ENCODE measurements at places on chromosomes 3 and 15. TPM values are rescaled to one million over a fixed set of nuclear protein-coding genes. Genes with fewer than 3 reads are reported as not detected.

DNA sequence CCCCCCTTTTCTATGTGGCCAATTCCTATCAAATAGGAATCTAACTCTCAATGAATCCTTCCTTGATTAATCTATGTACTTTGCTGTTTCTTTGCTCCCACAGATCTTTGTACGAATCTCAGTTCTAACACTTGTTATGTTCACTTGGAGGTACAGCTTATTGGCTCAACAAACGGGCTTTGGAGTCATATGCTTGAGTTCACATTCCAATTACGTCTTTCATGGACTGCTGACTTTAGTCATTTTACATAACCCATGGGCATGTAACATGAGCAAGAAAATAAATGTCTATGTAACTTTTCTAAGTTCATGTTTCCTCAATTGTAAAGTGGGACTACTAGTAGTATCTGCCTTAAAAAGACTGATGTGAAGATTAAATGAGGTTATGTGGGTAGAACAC, 123.2 kb upstream of the TBC1D5 start:
- no peak for DNase-seq

- no peak for DNase-seq
Observed at GRCh38 chr3:121989943-121990342, 32.1 kb downstream of the ILDR1 start.

DNA sequence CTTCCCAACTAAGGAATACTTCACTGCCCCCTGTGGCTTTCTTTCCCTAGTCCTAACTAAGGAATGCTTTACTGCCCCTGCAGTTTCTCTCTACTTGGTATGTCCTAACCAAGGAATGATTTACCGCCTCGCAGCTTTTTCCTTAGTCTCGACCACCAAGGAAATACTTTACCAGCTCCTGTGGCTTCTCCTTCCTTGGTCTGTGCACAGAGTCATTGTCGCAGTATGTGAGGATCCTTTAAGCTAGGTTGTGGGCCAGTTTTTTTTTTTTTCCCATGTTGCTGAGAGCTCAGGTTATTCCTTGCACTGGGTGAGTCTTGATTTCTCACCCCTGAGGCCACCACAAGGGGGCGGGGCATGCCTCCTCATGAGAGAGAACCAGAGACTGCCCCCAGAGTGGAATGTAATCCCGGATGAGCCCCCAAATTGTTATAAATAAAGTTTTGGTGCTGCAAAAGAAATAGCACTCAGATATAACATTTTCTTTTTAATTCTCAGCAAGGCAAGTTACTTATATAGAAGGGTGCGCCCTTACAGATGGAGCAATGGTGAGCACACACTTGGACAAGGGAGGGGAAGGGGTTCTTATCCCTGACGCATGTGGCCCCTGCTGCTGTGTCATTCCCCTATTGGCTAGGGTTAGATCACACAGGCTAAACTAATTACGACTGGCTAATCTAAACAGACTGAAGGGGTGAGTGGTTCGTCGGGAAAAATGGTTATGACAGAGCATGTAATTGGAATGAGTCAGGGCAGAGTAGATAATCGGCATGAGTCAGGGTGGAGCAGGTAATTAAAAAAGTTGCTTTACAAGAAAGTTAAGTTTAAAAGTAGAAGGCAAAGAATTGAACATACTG, 27.0 kb downstream of the NDUFB4 start:
- peak; percentile 69 for DNase-seq

GRCh38 chr3:186966406-186966805, 36.1 kb downstream of the ST6GAL1 start:
- no peak for DNase-seq

DNA sequence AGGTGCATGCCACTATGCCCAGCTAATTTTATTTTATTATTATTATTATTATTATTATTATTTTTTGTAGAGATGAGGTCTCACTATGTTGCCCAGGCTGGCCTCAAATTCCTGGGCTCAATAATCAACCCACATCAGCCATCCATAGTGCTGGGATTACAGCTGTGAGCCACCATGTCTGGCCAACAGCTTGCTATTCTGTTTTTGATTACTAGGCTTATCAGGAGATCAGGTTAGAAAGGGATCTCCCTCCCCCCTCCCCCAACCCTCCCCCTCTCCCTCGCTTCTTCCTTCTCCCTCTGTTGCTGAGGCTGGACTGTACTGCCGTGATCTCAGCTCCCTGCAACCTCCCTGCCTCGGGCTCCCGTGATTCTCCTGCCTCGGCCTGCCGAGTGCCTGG, 8.6 kb downstream of the CLN6 start:
- DNase-seq, result no peak

GRCh38 chr3:58492494-58492905, 604 bp downstream of the KCTD6 start:
- DNase-seq, result no peak

DNA sequence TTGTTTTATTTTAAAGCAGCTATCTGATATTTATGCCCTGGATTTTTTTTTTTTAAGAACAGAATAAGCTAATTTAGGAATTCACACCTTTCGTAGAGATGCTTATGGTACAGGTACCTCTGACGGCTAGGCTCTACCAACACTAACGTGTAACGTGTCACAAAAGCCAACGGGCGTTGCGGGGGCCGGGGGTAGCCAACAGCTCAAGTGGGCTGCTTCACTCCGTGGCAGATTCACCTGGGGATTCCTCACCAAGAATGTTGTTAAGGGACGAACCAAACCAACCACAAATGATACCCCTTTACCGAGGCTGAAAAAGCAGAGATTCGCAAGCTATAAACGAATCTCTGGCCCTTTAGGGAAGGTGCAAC, 1.0 kb downstream of the TMCC1 start:
- DNase-seq, result no peak

DNA sequence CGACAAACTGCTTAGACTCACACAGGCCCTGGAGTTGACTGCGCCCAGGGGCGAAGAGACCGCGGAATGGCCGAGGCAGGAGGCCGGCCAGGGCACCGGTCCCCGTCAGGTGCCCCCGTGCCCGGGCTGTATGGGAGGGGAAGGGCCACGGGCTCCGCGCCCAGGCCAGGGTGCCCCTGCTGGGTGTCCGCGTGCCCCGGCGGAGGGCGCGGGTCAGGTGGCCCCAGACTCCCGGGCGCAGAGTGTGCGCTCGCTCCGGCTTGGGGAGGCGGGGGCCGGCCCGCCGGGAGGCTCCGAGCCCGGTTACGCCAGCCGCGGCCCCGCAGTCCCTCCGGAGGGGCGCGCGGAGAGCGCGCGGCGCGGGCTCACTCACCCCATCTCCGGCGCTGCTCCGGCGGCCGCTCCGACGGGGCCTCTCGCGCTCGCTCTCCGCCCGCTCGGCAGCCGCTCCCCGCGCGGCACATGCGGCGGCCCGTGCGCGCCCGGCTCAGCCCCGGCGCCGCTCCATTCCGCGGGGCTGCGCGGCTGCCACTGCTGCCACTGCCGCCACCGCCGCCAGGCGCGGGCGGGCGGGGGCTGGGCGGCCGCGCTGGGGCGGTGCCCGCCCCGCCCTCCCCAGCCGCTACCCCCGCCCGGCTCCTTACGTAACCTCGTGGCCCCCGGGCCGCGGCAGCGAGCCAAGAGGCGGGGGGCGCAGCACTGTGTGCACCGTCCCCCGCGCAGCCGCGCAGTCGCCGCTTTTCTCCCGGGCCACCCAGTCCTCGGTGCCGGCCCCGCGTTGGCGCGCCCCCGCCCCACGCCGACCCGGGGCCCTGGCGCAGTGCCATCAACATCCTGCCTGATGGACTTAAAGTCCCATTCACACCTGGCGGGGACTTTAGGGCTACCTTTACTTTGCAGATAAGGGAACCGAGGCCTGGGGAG, at the start of gene HOMER2:
HOMER2 (minus strand) TSS at position 563 of the 924 bp plus-strand sequence; CDS start at position 378, 185 bp downstream.
- DNase-seq, result peak; percentile 71

DNA sequence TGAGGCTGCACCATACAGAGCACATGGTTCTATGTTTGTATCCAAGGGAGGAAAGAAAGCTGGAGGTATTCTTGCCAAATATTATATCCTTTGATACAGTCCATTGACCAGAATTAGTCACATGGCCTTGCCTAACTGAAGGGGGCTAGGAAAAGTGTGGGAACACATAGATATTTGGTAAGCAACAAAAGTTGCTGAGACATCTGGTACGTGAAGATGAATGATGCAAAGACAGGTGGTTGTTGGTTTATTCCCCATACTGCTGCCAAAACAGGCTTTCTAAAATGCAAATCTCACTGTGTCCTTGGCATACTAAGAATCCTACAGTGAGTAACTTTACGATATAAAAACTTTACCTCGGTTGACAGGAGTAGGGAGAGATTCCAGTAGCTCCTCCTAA, 162.2 kb downstream of the VGLL3 start:
- no peak for DNase-seq

- DNase-seq, result no peak
Observed at GRCh38 chr15:95032156-95032555, 800.8 kb downstream of the MCTP2 start.

DNA sequence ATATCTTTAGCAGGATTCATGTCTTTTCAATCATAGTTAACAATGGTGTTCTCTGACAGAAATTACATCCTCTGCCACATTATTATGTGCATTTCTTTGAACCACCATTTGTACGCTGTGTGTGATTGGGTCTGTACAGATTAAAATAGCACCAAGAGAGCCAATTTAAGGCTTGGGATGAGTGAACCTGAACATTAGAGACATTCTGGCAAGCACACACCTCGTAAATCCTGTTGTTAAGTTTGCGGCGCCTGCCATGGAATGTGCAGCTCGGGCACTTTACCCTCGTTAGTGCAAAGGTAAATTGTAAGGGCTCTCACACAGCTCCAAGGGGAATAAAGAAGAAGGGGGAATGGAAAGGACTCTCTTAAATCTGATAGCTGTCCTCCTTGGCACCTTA, 482.4 kb upstream of the DPPA4 start:
- DNase-seq, result no peak

- DNase-seq, result no peak
Observed at GRCh38 chr3:68958932-68959331, 26.6 kb upstream of the TAFA4 start.

GRCh38 chr3:156674911-156675829, 780 bp downstream of the TIPARP start:
- no peak for DNase-seq

GRCh38 chr3:38565339-38566214, 69.4 kb downstream of the EXOG start:
- no peak for DNase-seq

- no peak for DNase-seq
Observed at GRCh38 chr3:22922317-22922716, 280.8 kb upstream of the UBE2E2 start.

- no peak for DNase-seq
Observed at GRCh38 chr15:79035111-79035601, 55.4 kb downstream of the RASGRF1 start.

DNA sequence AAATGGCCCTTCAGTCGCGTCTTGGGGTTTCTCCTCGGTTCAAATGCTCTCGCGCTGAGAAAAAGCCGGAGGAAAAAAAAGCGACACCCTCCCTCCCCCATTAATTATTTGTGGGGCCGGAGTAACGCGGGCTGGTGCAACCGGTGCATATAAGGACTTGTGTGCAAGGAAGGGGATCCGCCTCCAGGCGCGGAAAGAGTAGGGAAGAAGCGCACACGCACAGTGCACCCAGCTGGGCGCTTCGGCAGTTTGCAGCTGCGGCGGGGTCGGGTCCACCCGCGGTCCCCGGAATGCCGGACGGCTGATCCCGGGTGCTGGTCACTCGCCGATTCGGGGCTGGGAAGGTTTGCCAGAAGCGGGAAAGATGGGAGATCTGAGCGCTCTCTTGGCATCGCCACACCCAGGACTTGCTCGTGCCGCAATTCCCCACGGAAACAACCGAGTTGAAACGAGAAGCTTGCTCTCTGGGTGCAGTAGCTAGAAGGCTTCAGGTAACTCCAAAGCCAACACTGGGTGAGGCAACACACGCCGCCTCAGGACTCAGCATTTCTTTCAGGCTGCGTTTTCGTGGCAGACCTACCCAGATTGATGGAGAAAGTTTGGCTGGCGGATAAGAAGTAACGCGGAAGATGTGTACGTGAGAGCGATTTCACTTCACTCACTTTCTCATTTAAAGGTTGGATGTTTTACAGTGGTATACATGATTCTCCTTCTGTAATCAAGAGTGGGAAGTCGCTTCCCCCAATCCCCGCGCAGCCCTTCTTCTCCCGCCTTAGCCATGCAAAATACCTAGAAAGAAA, 720 bp upstream of the TNIK start:
- no peak for DNase-seq

DNA sequence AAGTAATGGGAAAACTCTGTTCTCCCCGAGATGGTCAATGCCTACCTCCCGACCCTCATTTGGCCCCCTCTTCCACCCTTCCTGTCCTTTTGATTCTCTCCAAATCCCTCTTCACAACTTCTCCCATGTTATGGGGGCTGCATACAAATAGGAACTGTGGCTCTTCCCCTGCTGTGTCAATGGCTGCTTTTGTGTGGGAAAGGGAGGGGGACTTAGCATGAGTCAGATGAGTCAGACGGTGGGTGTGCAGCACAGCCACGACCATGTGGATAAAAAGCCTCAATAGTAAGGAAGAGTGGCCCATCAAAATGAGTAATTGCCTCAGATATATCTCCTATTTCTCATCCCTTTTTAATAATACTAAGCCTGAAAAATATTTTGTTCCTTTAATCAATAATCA, 31.9 kb downstream of the SPATA16 start:
- no peak for DNase-seq

- no peak for DNase-seq
Observed at GRCh38 chr15:88132499-88132898, 124.0 kb downstream of the NTRK3 start.

DNA sequence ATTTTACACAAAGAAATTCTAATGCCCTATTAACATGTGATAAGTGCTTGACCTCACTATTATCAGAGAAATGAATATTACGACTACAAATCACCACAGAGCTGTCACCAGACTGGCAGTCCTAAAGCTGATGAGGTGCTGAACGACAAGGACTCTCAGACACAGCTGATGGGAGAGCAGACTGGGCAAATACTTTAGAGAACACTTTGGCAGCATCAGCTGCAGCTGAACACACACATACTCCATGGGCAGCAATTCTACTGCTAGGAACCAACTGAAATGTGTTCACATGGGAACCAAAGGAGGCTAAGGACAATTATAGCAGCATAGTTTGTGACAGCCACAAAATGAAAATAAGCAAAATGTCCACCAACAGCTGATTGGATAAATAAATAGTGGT, 45.5 kb downstream of the SUSD5 start:
- no peak for DNase-seq

GRCh38 chr15:34904527-34904926, 65.0 kb downstream of the AQR start:
- no peak for DNase-seq

GRCh38 chr15:20345401-20345958, 196.1 kb downstream of the GOLGA6L6 start:
- DNase-seq, result no peak

DNA sequence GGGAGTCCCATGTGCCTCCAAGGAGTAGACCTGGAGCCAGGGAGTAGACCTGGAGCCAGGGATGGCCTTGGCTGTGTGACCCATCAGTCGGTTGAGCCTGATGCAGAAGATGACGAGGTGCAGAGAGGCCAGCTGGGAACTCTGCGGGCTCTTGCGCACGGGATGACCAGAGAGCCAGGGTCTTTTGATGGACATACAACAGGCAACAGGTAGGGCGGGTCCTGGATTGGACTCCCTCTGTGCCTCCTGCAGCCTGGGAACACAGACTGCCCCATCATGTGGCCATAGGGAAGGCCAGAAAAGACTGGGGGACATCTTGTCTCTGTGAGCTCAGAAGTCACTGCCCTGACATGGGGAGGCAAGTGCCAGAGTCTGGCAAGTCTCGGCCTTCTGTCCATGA, 67.5 kb upstream of the RPL32 start:
- no peak for DNase-seq

Gene TMC3
- total RNA-seq, result not detected

Gene ILDR1
- 1.6 TPM for total RNA-seq

Gene SEMA3F
- total RNA-seq, result 39.6 TPM

Gene FMN1
- 2.9 TPM for total RNA-seq

Gene ADGRG7
- total RNA-seq, result not detected

Gene SLITRK3
- 3.4 TPM for total RNA-seq

Gene RPL14
- 2,363 TPM for total RNA-seq

Gene CATSPER2
- total RNA-seq, result 1.2 TPM

Gene ANKRD63
- total RNA-seq, result 0.26 TPM

Gene LOXL1
- total RNA-seq, result 9.3 TPM

Gene SCAANT1
- total RNA-seq, result not detected

All from H1 (cell line).